ENCODE measurements at places on chromosomes 4 and X. TPM values are rescaled to one million over a fixed set of nuclear protein-coding genes. Genes with fewer than 3 reads are reported as not detected.

The IL21 gene
- total RNA-seq, result not detected

The TMEM271 gene
- not detected for total RNA-seq

The RBMXL3 gene
- not detected for total RNA-seq

The RPL36A gene
- total RNA-seq, result 225 TPM

The PHKA2 gene
- total RNA-seq, result 19.7 TPM

The UGT2B15 gene
- total RNA-seq, result not detected

The TRPC3 gene
- 3.0 TPM for total RNA-seq

The FAM47A gene
- total RNA-seq, result not detected

The GUCY1B1 gene
- 1.1 TPM for total RNA-seq

The CT47B1 gene
- not detected for total RNA-seq

The DTHD1 gene
- total RNA-seq, result not detected

The PALLD gene
- 16.4 TPM for total RNA-seq

The GRXCR1 gene
- total RNA-seq, result not detected

The ZNF41 gene
- total RNA-seq, result 5.7 TPM

The FBXO8 gene
- total RNA-seq, result 12.4 TPM

- no peaks in the 10 kb centered on the region for H3K36me3 ChIP-seq
- H3K27me3 ChIP-seq, result no peaks in the 10 kb centered on the region
- H3K4me3 ChIP-seq, result no peak overlapping the region
- DNase-seq, result no peak
- H3K4me1 ChIP-seq, result peaks cover 20% of the 10 kb centered on the region
Observed at GRCh38 chr4:113114884-113115283, 65.4 kb downstream of the ANK2 start.

- H3K4me3 ChIP-seq, result peak overlapping the region; percentile 89
- H3K27me3 ChIP-seq, result peaks cover 32% of the 10 kb centered on the region
- peaks cover 4% of the 10 kb centered on the region for H3K36me3 ChIP-seq
- H3K4me1 ChIP-seq, result peaks cover 30% of the 10 kb centered on the region
Observed at GRCh38 chr4:150578745-150579501, 3.0 kb upstream of the MAB21L2 start.

DNA sequence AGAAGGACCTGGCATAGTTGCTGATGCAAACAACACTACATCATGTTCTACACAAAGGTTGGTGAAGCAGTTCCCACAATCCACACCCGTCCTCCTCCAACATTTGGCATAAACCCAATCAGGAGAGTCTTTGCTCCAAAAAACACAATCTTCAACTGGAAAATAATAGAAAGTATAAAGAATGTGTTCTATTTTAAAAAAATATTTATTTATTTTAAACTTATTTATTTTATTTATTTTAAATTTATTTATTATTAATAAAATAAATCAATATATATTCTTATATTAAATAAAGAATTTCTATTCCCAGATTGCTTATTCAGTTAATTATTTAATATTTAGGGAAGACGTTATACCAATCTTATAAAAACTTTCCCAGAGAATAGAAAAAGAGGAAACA is 1753.7 kb upstream of the AGA start:
- H3K4me1 ChIP-seq, result no peaks in the 10 kb centered on the region
- H3K27ac ChIP-seq, result no peak overlapping the region
- H3K36me3 ChIP-seq, result no peaks in the 10 kb centered on the region

GRCh38 chrX:18833071-18833731 is 125.8 kb downstream of the PPEF1 start:
- H3K36me3 ChIP-seq, result no peaks in the 10 kb centered on the region
- H3K27ac ChIP-seq, result no peak overlapping the region
- H3K4me1 ChIP-seq, result no peaks in the 10 kb centered on the region
- H3K4me3 ChIP-seq, result no peak overlapping the region

DNA sequence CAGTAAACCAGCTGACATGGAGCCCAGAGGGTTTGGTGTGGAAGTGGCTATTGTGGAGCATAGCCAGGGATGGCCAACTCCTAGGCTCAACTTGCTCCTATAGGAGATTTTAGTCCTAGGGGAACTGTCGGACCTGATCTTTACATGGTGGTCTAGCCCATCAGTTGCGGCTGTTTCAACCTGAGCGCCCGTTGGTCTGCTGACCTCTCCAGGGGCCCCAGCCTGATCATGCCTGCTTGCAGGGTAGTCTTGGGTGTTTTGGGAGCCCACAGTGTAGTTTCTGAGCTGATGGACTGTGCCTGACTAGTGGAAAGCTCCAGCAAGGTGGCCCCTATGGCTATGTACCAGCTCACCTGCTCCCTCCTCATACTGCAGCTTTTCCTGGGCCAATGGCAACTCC is 597.0 kb downstream of the IQCM start:
- H3K4me3 ChIP-seq, result no peak overlapping the region
- no peak for DNase-seq
- peaks cover 1% of the 10 kb centered on the region for H3K27me3 ChIP-seq
- no peak overlapping the region for H3K27ac ChIP-seq

DNA sequence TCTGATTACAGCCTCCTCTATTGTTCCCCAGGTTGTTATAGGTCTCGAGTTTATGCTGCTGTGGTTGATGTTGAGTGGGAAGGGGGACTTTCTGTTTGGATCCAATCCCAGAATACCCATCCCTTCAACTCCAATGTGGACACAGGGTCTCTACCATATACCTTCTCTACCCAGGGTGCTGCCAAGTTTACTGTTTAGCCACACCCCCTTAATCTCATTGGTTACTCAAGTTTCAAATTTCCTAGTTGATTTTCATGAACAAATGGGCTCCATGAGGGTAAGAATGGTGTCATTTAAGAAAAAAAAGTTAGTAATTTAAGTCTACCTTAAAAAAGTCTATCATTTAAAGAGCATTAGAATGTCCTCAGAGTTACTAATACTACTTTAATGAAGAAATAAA is 3.6 kb upstream of the SPP1 start:
- H3K27ac ChIP-seq, result no peak overlapping the region
- H3K4me1 ChIP-seq, result peaks cover 4% of the 10 kb centered on the region
- H3K27me3 ChIP-seq, result peaks cover 2% of the 10 kb centered on the region
- H3K36me3 ChIP-seq, result no peaks in the 10 kb centered on the region
- no peak for DNase-seq

GRCh38 chrX:43703211-43703791 is 47.2 kb downstream of the MAOA start:
- no peaks in the 10 kb centered on the region for H3K27me3 ChIP-seq
- no peaks in the 10 kb centered on the region for H3K36me3 ChIP-seq
- no peak for DNase-seq
- H3K27ac ChIP-seq, result peak overlapping the region; percentile 3
- H3K4me3 ChIP-seq, result no peak overlapping the region

- H3K4me3 ChIP-seq, result no peak overlapping the region
- no peaks in the 10 kb centered on the region for H3K36me3 ChIP-seq
- H3K4me1 ChIP-seq, result no peaks in the 10 kb centered on the region
- H3K27me3 ChIP-seq, result no peaks in the 10 kb centered on the region
- no peak for DNase-seq
- no peak overlapping the region for H3K27ac ChIP-seq
Observed at GRCh38 chrX:23644744-23645143, 22.5 kb upstream of the PRDX4 start.

- H3K27me3 ChIP-seq, result no peaks in the 10 kb centered on the region
- no peak for DNase-seq
- H3K36me3 ChIP-seq, result no peaks in the 10 kb centered on the region
- no peak overlapping the region for H3K4me3 ChIP-seq
- H3K4me1 ChIP-seq, result no peaks in the 10 kb centered on the region
Observed at GRCh38 chr4:109295081-109295480, 7.4 kb downstream of the COL25A1 start.

DNA sequence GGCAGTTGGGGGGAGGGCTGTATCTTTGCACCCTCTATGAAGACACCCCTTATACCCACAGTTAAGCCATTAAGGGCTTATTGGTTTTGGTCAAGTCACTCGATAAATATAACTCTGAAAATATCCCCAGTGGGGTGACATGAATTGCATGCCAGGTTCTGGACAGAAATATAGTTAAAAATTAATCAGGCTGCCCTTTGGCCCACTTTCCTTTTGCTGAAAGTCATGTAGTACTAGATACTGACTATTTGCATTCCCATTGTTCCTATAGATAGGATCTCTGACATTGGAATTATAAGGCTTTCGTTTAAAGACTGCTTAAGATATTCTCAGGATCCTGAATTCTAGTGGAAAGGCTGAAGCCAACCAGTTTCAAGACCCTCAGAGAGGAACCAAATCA is 43.5 kb upstream of the LAMP2 start:
- DNase-seq, result no peak
- no peaks in the 10 kb centered on the region for H3K36me3 ChIP-seq
- no peak overlapping the region for H3K27ac ChIP-seq
- no peaks in the 10 kb centered on the region for H3K4me1 ChIP-seq
- no peak overlapping the region for H3K4me3 ChIP-seq

- no peak for DNase-seq
- no peak overlapping the region for H3K27ac ChIP-seq
- H3K4me3 ChIP-seq, result no peak overlapping the region
- peaks cover 2% of the 10 kb centered on the region for H3K27me3 ChIP-seq
- no peaks in the 10 kb centered on the region for H3K36me3 ChIP-seq
- H3K4me1 ChIP-seq, result no peaks in the 10 kb centered on the region
Observed at GRCh38 chr4:77465271-77465670, 140.3 kb upstream of the CXCL13 start.

DNA sequence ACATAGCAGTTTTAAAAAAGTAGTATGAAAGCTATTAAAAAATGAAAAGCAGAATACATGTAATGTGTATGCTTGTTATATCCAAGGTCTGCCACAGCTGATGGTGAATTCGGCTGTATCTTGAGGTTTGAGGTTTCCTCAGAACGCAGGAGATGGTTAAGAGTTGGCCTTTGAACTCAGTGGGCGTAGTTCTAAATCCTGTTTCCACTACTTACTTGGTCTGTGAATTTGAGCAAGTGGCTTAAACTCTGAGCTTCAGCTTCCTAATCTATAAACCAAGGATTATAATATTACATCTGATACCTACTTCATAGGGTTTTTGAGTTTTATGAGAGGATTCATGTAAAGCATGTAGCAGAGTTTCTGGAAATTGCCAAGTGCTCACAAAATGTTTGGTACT is 125.2 kb downstream of the STIM2 start:
- DNase-seq, result no peak
- H3K27ac ChIP-seq, result no peak overlapping the region
- H3K36me3 ChIP-seq, result peaks cover 7% of the 10 kb centered on the region
- peaks cover 4% of the 10 kb centered on the region for H3K4me1 ChIP-seq

DNA sequence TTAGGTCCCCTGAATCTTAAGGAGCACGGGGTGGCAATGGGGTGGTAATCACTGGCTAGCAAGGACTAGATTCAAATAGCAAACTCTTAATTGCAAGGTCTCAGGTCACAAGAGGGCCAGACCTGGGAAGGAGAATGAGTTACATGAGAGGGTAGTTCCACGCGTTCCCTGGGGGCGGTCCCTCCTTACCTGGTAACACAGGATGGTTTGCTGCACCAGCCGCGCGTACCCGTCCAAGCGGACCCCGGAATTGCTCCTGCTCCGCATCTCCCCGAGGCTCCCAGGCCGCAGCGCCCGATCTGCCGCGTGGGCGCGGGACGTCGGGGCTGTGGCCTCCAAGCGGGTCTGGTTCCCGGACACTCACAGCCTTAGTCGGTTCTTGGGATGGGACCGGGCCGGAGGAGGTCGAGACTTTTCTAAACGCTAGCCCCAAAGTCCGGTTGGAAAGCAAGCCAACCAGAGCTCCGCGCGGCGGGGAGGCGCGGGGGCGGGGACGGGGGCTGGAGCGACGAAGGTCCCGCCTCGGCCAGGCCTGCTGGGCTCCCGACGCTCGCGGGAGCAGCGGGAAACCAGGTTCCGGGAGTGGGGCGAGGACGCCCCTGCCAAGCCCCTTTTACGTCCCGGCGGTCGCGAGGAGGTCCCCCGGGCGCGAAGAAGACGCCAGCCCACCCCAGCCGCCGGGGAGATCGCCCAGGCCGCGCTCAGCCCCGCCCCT is at the start of gene PHKA2:
Gene PHKA2, minus strand, starts transcription at position 449 of the 715 bp plus-strand sequence. Its CDS starts 182 bp downstream, at position 267.
- peak; percentile 45 for DNase-seq
- H3K36me3 ChIP-seq, result peaks cover 5% of the 10 kb centered on the region
- H3K27ac ChIP-seq, result peak within 1 kb of the TSS; percentile 86
- peaks cover 4% of the 10 kb centered on the region for H3K4me1 ChIP-seq

DNA sequence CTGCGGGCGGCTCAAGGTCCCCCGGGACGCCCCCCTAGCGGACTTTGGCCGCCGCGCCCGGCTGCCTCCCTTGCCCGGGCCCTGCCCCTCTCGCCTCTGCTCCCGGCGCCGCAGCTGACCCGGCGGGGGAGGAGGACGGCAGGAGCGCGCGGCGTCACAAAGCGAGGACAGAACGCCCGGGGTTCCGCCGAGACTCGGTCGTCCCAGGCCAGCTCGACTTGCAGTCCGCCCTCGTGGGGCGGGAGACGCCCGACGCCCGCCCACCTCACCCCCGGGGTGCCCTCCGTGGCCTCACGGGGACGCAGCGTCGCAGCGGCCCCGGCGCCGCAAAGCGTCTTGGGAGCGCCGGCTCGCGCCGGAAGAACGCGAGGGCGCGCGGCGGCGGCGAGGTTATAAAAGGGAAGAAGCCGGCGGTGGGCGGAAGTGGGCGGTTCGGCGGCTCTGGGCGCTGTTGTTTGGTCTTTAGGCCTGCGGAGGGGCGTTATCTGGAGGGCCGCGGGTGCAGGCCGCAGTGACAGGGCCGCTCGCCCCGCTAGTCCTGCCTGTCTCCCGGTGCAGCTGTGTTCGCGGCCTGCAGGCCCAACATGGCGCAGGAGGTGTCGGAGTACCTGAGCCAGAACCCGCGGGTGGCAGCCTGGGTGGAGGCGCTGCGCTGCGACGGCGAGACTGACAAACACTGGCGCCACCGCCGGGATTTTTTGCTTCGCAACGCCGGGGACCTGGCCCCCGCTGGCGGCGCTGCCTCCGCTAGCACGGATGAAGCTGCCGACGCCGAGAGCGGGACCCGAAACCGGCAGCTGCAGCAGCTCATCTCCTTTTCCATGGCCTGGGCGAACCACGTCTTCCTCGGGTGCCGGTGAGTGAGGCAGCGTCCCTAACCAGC is at the start of gene CDKN2AIP:
Gene CDKN2AIP, plus strand, starts transcription at position 423 of the 883 bp plus-strand sequence. Its CDS starts 162 bp downstream, at position 585.
- H3K36me3 ChIP-seq, result peaks cover 17% of the 10 kb centered on the region
- H3K4me1 ChIP-seq, result peaks cover 55% of the 10 kb centered on the region
- peak within 1 kb of the TSS; percentile 98 for H3K27ac ChIP-seq
- DNase-seq, result peak; percentile 92
- H3K27me3 ChIP-seq, result peaks cover 7% of the 10 kb centered on the region

DNA sequence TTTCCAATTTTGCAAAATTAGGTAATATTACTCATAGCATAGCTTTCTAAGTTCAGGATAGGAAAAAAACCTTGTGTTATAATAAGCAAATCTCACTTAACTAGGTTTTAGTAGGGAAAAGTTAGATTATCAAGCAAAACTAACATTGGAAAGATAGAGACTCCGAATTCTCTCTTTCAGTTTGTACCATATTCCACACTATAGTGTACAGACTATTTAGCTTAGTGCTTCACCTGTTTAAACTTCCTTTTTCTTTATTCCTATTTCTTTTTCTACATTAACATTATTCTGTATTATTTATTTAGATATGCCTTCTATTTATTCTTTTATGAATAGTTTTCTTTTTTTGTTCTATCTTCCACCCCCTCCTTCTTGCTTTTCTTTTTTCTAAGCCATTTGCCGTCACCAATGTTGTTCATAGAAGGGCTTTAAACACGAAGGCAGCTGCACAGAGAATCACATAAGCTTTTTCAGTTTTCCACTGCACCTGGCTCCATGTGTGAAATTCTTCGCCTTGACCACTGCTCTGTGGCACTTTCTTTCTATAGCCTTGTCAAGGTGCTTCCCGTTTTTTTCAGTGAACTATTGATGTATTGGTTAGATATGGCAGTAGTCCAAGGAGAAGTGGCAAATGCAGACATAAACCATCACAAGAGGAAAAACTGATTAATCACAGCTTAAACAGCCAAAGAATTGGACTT is 8.5 kb downstream of the PCDH10 start:
- no peak overlapping the region for H3K4me3 ChIP-seq
- H3K36me3 ChIP-seq, result peaks cover 5% of the 10 kb centered on the region
- H3K27ac ChIP-seq, result no peak overlapping the region
- no peak for DNase-seq

- no peak overlapping the region for H3K27ac ChIP-seq
- DNase-seq, result no peak
- H3K4me3 ChIP-seq, result no peak overlapping the region
- no peaks in the 10 kb centered on the region for H3K4me1 ChIP-seq
Observed at GRCh38 chrX:111090458-111090857, 5.5 kb upstream of the PAK3 start.
